Tongue (tissue), 3 donors: ENCODE measurements at places on chromosomes 7 and 10.
A peak's percentile ranks its signal among the peaks of the same experiment; 100 is the strongest.

DNA sequence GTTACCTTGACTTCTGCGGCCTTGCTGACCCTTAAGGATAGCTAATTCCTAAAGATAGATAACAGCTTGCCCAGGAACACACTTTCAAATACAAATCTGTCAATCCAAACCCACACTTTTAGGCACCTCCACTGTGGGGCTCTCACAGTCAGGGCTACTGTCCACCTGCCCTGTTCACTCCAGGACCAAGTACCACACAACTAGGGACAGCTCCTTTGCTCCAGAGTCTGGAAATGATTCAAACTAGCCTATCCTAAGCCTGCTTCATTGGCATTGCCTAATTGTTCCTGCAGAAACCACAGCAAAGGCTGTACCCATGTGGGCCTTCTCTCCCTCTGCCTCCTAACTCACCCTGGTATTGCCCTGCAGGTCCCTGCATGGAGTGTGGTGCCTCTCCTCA is 538.9 kb upstream of the IGFBP3 start:
- no peak for DNase-seq

GRCh38 chr7:20284003-20284770 is 46.5 kb upstream of the ITGB8 start:
- DNase-seq: no peak

DNA sequence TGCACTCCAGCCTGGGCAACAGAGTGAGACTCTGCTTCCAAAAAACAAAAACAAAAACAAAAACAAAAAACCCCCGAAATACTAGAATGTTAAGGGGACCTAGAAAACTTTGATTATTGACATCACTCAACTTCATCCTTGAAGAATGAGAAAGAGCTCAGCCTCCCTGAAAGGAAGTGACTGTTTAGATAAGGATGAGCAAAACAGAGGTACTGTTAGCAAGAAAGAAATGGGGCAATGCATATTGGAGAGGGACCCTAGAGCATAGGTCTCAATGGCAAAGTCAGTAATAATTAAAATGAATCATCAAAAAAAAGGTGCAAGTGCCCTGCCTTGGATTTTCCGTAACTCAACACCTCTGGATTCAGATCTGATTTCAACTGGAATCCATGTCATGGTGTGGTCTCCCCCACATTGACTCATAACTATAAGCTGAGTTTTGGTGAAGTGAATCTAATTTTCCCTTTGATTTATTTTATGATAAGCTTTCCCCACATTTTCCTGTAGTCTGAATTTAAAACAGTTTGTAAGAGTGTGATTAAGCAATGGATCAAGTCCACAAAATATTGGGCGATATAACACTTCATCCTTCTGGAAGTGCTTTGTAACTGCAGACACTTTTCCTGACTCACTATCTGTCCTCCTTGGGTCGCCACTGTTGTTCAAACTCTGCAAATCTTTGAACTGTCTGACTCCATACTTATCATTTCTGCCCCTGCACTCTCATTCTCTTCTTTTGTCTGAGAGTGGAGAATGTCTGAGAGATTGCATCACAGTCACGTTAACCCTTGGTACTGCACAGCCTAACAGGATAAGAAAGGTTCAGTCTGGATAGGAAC is 224.8 kb upstream of the LYZL1 start:
- DNase-seq: no peak

- DNase-seq: no peak
These were observed 11.7 kb downstream of the CPEB3 start for GRCh38 chr10:92278996-92279696.

- DNase-seq: no peak
These were observed 36.5 kb downstream of the MCU start for GRCh38 chr10:72728462-72728861.

- DNase-seq: peak; percentile 33
These were observed 64.5 kb downstream of the PDIA4 start for GRCh38 chr7:148963583-148964482.

DNA sequence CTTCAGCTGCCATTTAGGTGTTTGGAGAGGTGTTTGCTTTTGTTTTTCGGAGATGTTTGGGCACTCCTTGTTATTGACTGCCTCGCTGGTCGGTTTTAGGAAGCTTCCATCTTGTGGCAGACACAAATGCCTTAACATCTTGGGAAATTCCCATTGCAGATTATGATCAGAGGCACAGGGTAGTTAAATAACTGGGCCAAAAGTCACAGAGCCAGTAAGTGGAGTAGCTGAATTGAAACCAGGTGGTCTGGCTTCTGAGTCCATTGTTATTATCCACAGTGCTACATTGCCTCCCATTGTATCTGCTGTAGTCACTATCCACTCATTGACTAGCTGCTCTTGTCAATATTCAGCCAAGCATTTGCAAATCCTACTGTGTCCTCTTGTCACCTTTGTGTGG is 138.2 kb upstream of the PLPP4 start:
- DNase-seq: no peak

DNA sequence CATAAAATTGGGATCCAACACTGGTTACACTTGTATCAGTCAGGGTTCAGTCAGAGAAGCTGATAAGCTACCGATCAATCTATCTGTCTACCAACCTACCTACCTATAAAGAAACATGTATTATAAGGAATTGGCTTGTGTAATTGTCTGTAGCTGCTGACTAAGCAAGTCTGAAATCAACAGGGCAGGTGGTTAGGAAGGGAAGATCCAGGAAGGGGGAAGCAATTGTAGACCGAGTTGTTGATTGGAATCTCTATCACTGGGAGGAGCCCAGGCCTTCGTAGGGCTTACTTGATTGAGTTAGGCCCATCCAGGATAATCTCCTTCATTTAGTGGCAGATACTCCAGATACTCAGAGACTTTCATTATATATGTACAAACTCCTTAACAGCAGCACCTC is 271.5 kb upstream of the TEX47 start:
- DNase-seq: no peak

DNA sequence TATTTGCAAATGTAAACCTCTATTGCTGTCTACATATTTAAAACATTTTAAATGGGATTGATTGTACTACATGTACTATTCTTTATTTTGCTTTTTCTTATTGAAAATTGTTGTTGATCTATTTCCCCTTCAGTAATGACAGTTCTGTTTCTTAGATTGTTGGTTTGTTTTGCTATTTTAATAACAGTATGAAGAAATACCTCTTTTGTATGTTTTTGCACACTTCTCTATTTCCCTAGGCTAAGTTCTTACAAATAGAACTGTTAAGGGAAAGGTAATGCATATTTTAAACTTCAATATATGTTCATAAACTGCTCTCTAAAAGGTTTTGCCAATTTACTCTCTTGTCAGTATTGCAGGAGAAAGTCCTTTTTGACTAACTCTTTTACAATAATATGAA is 195.0 kb upstream of the PRPS1L1 start:
- DNase-seq: no peak

- no peak for DNase-seq
These were observed 91.9 kb downstream of the MYL10 start for GRCh38 chr7:101537205-101537604.

GRCh38 chr10:28479425-28479865 is 53.5 kb upstream of the WAC start:
- DNase-seq: peak; percentile 77

DNA sequence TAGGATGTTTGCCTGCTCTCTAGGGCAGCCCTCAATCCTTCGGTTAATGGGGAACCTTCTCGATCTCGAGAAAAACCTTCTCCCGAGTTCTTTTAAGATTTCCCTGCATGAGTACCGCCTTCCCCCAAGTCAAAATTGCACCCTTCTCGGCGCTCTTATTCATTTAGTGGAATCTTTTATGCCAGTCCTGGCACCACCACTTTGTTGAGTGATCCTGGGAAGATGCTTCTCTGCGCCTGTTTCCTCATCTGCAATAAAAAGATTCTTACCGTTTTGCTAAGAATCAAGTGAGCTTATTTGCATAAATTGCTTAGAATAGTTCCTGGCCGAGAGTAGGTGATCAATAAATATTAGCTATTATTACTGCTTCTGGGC is 697 bp downstream of the ARPC1A start:
- DNase-seq: peak; percentile 5

GRCh38 chr10:24127516-24127915 is 81.4 kb upstream of the KIAA1217 start:
- DNase-seq: no peak

DNA sequence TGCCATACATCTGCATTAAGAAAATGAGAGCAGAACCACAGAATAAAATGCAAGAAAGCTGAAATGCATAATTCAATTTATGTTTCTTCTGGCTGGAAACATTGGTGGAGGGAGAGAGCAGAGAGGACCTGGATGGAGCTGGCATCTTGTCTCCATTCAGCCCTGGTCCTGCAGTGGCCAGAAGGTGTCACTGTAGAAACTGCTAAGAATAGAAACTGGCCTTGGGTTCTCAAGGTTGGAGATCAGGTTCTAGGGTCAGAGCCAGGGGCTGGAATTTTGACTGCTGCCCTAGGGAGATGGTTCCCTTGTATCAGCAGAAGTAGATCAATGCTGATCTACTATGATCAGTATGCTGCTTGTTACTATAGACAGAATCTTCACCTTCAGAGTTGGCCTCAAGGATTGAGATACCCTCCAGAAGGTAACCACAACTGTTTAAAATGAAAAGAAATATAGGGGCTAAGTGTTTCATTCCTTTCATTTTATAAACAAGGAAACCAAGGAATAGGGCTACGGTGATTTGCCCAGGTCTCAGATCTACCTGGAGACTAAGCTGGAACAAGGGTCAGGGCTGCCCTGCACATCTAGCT is 13.1 kb downstream of the TAS2R41 start:
- peak; percentile 47 for DNase-seq

DNA sequence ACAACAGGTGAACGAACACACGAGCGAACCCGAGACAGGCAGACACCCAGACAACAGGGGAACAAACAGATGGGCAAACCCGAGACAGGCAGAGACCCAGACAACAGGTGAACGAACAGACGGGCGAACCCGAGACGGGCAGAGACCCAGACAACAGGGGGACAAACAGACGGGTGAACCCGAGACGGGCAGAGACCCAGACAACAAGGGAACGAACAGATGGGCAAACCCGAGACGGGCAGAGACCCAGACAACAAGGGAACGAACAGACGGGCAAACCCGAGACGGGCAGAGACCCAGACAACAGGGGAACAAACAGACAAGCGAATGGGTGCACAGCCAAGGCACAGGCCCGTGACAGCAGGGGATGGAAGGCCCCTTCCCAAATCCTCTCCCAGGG is 264.7 kb downstream of the ELFN1 start:
- no peak for DNase-seq
